B cell (primary cell): ENCODE measurements at places on chromosomes 4 and X. TPM values are rescaled to one million over a fixed set of nuclear protein-coding genes. Genes with fewer than 3 reads are reported as not detected.

GRCh38 chr4:40963897-40964478 is 214.2 kb downstream of the NSUN7 start:
- no peak for DNase-seq

DNA sequence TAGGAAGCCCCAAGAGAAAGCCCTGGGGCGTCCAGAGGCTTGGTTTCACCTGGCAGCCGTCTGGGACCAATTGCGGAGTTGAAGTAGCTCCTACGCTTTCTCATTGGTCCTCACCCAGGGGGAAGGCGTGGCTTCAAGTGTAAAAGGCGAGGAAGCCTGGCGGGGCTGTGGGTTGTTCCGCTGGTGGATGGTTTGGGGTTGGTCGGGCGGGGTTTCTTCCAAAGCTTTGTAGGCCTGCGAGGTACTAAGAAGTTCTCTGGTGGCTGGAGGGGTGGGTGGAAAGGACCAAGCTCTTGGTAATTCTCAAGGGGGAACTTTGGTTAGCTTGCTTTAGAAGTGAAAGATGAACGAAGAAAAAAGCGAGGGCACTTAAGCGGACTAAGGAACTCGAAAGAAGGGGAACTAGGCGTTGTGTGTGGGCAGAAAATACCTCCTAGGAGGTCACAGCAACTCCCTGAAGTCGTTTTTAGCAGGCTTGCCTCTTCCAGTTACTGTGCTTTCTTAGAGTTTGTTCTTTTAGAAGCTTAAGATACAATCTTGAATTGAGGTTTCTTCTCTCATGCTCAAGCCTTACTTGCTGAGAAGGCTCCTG is 36.6 kb downstream of the CCNG2 start:
- DNase-seq, result peak; percentile 91

- no peak for DNase-seq
Measured at GRCh38 chr4:141248029-141248428, 27.3 kb downstream of the ZNF330 start.

- DNase-seq, result no peak
Measured at GRCh38 chrX:47143894-47144625, 442 bp downstream of the NDUFB11 start.

DNA sequence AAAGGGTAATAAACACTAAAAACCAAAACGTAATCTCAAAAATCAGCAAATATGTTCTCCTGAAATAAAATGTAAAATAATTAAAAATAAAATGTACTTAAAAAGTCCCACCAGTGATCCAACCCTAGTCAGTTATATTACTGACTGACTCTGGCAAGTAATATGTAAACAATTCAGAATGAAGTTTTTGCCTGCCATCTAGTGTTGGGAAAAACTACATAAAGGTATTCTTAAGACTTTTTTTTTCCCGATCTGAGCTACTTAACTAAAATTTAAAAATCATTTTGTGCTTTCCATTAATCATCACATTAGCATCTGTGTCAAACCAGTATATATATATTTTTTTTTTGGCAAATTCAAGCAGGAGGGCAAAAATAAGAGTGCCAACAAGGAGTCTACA is 24.0 kb downstream of the RCHY1 start:
- peak; percentile 20 for DNase-seq

DNA sequence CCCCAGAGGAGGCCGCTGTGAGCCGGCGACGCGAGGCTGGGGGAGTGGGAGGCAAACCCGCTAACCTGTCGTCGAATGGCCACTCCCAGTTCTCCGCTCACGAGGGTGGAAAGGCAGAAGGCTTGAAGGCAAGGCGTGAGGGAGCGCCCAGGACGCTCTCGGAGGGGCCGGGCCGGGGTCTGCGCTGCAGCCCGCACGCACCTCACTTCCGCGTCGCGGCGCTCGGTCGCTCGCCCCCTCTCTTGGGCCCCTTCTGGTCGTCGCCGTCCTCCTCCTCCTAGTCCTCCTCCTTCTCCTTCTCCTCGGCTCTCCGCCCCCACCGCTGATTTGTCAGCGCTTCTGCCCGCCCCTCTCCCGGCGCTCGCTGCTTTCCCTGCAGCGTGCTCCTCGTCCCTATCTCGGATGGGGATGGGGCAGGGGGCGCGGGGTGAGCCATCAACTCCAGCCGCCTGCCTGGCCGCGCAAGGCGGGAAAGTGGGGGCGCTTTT is at the start of gene SNCA:
Gene SNCA, minus strand, starts transcription at position 265 of the 488 bp plus-strand sequence. CDS start 1,494 bp downstream, outside the sequence.
- DNase-seq, result peak; percentile 36

- DNase-seq, result no peak
Measured at GRCh38 chr4:7635445-7636239, 200.9 kb upstream of the PSAPL1 start.

DNA sequence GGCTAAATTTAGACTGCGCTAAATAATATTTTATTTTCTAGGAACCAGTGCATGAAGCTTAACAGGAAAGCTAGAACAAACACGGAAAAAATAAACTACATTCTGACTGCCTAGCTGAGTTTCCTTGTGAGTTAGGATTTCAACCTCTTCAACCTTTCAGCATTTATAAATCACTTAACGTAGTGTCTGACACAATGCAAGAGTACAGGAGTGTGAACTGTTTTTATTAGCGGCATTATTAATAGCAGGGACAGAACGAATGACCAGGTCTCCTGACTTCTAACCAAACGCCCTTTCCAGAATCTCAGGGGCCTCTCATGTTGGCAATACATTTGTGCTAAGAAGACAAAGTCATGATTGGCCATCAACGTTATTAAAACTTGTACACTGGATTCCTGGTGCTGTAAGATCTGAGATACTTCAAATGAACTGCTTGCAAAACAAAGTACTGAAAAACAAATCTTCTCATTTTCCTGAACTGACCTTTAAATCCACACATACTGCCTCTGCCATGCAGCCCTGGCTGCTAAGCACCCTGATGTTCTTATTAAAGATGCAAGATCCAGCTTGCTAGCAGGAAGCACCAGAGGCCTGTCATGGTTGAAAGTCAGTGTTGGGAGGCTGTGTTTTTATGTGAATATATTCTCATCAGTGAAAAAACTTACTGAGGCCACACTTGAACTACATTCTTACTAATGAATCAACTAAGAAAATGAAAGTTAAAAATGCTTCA is 380.4 kb upstream of the CPEB2 start:
- DNase-seq, result no peak

DNA sequence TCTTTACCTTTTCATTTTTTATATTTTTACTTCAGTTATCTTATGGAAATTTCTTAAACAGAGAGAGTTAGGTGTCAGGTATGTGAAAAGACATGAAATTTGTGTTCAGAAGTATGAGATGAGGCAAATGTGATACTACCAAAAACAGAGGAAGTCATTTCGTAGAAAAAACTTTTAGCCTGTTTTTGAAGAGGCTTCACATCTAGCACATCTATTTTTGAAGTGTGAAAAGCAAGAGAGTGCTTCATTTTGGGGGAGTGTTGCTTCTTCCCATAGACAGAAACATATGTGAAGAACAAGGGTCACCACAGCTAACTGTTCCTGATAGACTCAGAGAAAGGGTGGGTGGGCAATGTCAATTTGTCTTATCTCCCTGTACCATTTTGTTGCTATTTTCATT is 125.3 kb downstream of the TET2 start:
- DNase-seq, result no peak

GRCh38 chr4:160202802-160203201 is 1099.9 kb downstream of the RAPGEF2 start:
- no peak for DNase-seq

- DNase-seq, result peak; percentile 44
Measured at GRCh38 chr4:186587416-186588018, 32.1 kb upstream of the MTNR1A start.

GRCh38 chr4:184548648-184549341 is 74.4 kb upstream of the IRF2 start:
- no peak for DNase-seq

GRCh38 chr4:156545003-156545785 is 426.4 kb downstream of the PDGFC start:
- no peak for DNase-seq

DNA sequence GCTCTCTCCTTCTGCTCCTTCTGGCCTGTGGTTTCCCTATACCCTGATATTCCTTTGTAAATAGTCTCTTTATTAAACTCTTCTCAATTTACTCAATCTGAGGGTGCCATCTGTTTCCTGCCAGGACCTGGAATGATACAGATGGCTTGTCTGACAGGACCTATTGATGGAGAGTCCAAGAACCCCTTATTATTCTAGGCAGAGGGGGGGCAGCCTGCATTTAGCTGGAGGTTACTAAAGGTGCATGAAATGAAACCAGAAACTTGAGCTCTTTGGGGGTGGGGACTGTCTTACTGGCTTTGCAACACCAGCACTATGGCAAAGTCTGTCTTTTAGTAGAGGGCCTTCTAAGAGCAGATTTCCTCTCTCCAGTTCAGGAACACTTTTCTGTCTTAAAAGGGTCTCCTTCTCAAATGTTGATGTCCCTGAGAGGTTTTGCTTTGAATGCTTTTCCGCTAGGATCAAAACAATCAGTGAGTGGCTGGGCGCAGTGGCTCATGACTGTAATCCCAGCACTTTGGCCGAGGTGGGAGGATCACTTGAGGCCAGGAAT is 162.5 kb upstream of the MED14 start:
- no peak for DNase-seq

GRCh38 chrX:135522132-135522530 is 1.7 kb downstream of the INTS6L start:
- no peak for DNase-seq

- no peak for DNase-seq
Measured at GRCh38 chr4:149062997-149063396, 620.8 kb upstream of the NR3C2 start.

DNA sequence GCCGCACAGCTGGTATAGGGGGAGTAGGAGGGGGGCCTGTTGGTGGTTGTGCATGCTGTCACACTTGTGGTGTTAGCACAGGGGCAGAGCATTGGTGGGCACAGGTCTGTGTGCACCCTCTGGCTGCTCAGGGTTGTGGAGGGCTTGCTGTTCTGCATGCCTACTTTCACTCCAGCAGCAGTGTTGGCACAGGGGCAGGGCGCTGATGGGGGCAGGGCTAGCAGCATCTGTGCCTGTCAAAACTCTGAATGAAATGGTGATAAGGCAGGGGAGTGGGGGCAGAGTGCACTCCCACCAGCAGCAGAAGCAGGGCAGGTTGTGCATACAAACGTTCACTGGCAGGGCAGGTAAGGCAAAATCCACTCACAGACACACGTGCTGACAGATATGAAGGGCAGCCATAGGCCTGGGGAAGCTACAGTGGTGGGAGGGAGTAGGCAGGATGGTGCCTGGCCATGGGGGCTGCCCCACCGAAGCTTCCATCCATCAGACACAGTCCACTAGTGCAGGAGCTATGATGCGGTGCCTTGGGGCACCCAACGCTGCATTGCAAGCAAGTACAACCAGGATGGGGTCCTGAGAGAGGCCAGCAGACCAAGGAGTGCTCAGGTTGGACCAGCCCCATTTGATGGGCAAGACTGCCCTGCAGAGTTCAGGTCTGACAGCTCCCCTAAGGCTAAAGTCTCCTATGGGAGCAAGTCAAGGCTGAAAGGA is 160.7 kb upstream of the SPANXC start:
- DNase-seq, result no peak

GRCh38 chrX:129777218-129778030 is 2.3 kb upstream of the SASH3 start:
- peak; percentile 85 for DNase-seq

DNA sequence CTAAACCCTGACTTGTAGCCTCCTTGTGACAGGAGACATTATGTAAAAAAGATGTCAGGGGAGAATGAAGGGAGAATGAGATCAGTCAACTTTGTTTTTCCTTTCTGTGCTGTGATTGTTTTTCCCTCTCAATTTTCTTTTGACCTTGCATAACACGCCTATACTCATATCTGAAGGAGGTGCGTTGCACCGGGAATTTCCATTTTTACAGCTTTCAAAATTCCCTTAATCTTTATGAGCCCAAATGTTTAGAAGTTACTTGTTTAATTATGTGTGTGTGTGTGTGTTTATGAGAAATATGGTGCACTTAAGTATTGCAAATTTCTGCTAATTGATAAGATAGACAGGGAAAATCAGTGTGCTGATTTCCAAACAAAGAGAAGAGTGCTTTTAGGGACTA is 21.6 kb downstream of the SYNPO2 start:
- no peak for DNase-seq

Gene PDLIM3
- 0.07 and 0.15 TPM in 2 replicates for total RNA-seq

Gene ELMOD2
- total RNA-seq, result 23.4 and 25.3 TPM in 2 replicates

Gene POLN
- 1.5 and 4.2 TPM in 2 replicates for total RNA-seq

Gene PLS3
- total RNA-seq, result not detected in 2 replicates

Gene SPANXD
- total RNA-seq, result not detected in 2 replicates
